ENCODE measurements at places on chromosomes 7 and 10.

GRCh38 chr10:97243836-97244235 is 48.6 kb downstream of the ARHGAP19 start:
- no peak for DNase-seq

GRCh38 chr7:116218051-116218645 is 7.8 kb downstream of the TES start:
- DNase-seq, result no peak

DNA sequence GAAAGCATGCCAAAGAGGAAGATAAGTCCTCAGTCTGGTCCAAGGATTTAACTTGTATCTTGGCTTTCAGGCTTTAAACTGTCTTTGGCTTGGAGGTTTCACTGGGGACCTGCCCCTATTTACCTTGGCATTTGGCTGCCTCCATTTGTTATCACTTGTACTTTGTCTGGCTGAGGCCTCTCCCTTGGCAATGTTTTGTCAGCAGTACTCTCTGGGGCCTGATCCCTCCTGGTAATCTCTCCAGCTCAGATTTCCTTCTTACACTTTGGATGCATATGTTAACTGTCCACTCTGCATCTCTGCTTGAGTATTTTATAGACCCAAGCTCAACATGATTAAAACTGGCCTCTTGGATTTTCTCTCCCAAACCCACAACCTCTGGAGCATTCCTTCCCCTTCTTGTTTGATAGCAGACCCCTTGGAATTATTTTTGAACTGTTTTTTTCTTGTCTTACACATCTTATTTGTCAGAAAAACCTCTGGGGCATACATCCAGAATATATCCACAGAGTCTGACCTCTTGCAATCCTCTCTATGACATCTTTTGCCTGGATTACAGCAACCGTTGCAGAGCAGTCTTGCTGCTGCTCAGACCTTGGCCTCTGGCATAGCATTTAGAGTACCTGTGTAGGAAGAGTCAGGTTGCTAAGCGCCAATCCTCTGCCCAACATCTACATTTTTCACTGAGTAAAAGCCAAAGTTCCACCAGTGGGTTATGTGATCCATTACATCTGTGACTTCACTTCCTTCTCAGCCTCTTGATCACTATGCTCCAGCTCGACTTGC is 35.2 kb downstream of the ZNF487 start:
- DNase-seq, result no peak

GRCh38 chr7:141701489-141702046 is 398 bp downstream of the DENND11 start:
- DNase-seq, result peak; percentile 68

DNA sequence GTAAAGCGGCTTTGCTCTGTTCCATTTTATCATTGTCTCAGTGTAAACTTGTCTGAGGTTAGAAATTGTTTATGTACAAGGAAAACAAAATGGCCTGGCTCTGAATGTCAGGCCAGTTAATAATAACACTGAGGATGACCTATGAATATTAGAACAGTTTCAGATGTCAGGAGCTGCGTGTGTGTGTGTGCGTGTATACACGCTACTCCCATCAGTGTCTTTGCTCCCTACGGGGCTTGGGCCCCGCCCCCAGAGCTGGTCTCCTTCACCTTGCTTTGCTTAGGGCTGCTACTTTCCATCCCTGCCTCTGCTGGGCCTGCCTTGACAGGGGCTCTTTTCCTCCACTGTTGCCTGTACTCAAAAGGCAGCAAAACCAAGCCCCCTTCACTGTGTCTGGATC is 142.3 kb upstream of the BET1 start:
- no peak for DNase-seq

GRCh38 chr10:109895095-109895818 is 28.1 kb downstream of the XPNPEP1 start:
- no peak for DNase-seq

- no peak for DNase-seq
Observed at GRCh38 chr10:113300617-113301016, 252.2 kb upstream of the HABP2 start.

DNA sequence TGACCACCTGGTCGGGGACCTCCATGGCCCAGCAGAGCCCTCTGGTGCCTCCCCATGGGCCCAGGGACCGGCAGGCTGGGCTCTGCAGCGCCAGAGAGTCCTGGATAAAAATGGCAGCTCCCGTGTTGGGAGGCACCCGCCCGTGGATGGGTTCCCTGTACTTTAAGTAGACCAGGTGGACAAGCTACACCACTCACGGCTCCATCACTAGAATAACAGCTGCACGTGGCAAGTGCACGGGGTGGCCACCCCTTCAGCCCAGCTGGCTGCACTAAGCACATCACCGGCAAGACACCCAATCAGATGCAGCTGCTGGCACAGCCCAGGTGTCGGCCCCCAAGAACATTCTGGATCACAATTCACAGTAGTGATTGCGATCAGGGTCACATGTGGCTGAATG is 69.8 kb downstream of the DIP2C start:
- DNase-seq, result no peak

GRCh38 chr10:60139290-60139689 is 232.9 kb upstream of the CCDC6 start:
- no peak for DNase-seq

GRCh38 chr7:47382200-47382599 is 199.7 kb downstream of the TNS3 start:
- DNase-seq, result no peak

DNA sequence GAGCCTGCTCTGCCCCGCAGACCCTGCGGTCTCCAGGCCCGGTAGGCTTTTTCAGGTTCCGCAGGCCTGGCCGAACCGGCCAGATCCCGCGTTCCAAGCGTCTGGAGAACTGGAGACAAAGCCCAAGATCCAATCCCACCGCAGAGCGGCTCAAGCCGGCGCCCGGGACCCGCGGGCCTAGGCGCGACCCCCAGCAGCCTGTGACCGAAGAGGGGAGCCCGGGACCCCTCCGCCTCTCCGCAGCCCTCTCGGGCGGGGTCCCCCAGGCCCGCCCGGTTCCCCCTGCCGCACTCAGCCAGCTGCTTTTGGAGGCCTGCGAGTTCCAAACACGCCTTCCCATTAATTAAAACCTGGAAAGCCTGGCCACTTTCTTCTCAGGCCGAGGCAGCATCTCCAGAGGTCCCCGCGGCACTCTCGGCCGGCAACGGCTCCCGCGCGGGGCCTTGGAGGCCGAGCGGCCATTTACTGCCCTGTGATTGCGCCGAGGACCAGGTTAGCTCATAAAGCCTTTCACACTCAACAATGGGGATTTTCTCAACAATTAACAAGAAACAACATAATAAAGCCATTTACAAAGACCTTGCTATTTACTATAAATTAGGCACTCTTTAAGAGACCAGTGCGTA is 16.7 kb downstream of the SKIDA1 start:
- no peak for DNase-seq

DNA sequence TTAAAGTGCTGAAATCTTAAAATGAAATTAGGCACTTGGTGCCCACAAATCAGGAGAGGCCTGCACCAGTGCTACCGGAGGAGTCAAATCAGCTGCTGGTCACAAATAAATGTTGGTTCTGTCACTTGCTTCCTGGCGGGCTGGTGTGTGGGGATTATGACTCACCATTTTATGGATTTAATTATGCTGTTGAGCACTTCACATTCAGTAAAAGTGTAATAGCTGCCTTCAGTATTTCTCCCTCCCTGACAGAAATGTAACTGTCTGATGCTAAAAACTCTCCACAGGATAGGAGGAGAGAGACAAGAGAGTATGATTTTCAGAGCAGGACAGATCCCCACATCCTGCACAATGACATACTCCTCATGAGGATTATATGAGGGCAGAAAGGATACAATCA is 186.0 kb downstream of the JAZF1 start:
- DNase-seq, result no peak

DNA sequence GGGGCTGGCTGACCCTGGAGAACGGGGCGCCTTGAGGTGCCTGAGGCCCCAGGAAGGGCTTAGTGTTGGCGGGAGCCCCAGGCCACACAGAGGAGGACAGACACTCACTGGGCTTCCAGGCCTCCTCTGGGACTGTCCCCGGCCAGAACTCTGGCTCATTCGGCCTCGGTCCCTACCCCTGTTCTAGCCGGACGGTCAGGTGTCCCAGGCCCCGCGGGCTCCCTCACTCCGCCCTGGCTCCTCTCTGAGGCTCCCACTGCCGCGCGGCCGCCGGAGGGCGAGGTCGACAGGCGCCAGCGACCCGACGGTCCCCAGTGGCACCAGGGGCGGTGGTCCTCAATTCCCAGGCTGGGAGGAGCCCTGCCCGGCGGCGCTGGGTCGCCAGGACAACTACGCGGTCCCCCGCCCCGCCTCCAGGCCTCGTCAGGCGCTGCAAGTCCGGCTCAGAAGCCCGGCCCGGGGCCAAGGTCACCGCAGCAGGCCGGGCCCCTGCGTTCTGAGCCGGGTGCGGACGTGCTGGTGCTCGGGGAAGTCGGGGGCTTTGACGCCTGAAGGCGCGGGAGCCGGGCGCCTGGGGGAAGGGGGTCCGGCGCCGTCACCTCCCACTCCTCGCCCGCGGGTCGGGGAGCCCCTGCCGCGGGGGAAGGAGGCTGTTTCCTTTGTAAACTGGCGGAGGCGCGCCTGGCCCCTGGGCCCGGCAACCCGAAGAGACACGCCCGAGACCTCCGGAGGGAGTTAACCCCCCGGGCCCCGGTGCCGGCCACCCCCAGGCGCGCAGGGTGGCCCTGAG is 1.1 kb upstream of the PWWP2B start:
- no peak for DNase-seq

DNA sequence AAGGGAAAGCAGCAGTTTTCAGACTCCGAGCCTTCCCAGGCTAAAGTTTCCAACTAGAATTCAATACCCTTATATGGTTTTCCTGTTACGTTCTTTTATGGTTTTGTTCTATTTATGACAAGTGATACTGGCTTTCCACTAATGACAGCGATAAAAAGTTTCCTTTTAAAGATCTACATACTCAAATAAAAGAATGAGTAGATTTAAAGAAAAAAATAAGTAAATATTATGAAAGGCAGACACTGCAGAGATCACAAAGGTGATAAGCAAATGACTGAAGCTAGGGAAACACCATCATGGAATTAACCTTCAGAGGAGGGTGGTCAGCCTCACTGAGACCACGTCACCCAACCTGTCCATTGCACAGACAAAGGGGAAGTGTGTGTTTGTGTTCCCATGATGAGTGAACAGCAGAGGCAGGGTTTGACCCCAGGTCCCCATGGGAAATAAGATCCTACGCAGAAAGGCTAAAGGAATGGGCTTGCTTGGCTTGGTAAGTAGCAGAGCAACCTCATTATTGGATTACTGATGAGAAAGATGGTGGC is 4.0 kb downstream of the VSIR start:
- peak; percentile 41 for DNase-seq

DNA sequence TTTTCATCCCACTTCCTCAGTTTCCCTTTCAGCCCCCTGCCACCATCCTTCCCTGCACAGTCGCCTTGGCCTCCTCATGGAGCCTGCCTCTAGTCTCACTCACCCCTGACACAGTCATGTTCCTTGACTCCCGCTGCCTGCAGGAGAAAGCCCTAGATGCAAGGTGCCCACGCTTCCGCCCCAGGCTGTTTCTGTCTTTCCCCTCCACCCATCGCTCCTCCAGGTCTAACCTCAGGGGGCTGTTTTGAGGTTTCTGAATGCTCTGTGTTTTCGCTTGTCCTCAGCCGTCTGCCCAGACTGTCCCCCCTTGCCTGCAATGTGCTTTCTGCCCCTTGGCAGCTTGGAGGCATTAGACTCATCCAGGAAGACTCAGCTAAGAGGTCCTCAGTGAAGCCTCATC is 89.9 kb downstream of the EMX2 start:
- no peak for DNase-seq

DNA sequence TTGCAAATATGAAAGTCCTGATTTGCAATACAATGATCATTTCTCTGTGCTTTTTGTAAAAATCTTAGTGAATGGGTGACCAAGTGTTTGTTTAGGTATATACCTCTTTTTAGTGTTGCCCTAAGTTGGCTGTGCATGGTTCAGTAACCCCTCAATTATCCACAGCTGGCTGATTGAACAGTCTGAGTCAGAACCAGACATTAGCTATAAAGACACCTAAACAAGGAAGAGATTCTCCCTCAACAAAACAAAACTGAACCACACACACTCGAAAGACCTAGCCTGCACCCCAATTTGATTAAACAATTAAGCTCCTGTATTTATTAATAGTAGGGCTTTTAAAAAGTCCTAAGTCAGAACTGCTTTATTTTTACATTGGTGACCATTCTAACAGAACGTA is 2.8 kb downstream of the RSBN1L start:
- DNase-seq, result peak; percentile 39

GRCh38 chr7:148912758-148913541 is 28.9 kb upstream of the EZH2 start:
- DNase-seq, result peak; percentile 92
